ENCODE measurements at places on chromosomes 2 and 18.

DNA sequence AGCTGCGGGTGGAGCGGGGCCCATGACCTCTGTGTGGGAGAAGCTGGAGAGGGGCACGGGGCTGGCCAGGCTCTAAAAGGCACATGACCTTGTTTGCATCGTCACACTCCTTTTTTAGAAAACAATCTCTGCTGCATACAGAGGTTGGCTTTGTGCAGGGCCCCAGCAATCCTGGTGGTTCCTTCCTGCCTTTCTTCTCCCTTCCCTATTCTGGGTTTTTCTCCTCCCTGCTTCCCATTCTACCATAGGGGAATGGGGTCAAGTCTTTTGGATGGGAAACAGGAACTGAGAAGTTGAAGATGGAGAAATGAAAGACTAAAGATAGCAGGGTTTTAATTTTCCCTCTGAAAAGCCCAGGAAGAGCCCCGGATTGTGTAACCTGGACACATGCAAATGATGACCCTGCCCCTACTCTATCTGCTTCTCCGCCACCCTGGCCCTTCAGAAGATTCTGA, 53.9 kb downstream of the ASAP2 start:
- no peak for DNase-seq

- no peak for DNase-seq
These were observed 89.7 kb downstream of the EIPR1 start for GRCh38 chr2:3287896-3288295.

DNA sequence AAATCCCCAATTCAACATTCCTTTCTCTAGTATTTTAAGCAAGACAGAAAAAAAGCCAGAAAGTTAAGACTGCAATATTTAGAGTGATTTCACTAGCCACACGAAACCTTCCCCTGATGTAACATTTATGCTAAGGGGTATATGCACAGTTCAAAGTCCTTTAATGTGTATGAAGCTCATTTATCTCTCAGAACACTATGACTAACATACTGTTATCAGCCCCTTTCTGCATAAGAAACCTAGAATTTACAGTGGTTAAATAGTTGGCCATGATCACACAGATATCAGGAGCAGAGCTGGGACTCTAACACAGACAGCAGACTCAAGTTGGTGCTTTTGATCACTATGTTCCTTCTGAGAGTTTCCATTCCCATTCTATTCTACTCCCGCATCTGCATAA, 185.5 kb downstream of the CDH2 start:
- no peak for DNase-seq

GRCh38 chr2:232525791-232526371, at the start of gene CHRND:
Gene CHRND (plus strand): TSS chr2:232526160. CDS start chr2:232526216, 56 bp downstream.
- no peak for DNase-seq

DNA sequence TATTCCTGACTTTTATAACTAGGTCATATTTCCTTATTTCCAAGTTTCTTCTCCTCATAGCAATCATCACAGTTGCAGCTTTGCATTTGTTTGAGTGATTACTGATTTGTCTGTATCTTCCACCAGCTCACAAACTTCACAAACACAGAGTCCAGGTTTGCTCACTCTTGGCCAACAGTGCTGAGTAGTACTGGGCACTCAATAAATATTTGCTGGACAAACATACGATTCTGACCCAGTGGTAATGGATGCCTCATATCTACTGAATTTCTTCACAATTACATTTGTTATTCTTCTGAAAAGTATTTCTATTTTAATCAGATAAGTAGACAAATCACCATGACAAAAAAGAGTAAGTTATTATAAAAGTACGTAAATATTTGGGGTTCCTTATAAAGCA, 516.3 kb downstream of the TDRD15 start:
- no peak for DNase-seq

DNA sequence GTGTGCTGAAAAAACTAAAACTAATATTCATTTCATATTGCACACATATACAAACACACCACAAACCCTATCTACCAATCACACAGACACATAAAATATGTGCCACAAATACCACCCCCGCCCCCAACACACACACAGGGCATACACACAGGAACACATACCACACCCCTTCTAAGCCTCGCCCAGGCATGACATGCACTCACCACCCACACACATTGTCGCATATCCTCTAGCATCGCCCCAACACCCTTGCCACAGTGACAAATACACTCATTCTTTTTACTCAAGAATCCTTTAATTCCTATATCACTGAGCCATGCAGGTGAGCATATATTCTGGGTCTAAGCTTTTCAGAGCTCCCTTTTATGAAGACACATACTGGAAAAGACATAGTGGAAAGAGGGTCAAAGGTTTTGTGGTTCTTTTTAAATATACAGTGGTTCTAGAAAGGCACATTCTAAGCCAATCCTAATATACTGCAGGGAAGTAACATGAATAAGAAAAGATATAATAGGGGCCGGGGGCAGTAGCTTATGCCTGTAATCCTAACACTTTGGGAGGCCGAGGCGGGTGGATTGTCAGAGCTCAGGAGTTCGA, 24.5 kb upstream of the LCLAT1 start:
- peak; percentile 43 for DNase-seq

DNA sequence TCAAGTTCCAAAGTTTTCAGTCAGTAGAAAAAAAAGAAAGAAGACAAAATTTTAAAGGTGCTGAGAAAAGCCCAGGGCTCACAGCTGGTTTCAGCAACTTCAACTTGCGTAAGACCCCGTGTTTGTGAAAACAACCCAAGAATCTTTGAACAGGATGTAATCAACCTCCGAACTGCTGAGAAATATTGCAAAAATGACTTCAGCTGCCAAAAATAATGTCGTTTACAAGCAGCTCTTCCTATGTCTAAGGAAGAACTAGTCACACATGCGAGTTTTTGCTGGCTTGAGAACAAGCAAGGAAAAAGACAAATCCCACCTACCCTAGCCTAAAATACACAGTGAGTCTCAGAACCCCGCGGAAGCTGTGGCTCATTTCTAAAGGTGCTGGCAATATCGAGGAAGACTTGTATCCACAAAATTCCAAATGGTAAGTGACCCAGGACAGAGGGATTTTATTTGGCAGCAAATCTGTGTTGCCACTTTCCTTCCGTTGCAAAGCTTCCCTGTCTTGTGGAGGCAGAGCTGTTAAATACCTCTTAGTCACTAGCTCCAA, 59.8 kb upstream of the SLC8A1 start:
- DNase-seq, result no peak

DNA sequence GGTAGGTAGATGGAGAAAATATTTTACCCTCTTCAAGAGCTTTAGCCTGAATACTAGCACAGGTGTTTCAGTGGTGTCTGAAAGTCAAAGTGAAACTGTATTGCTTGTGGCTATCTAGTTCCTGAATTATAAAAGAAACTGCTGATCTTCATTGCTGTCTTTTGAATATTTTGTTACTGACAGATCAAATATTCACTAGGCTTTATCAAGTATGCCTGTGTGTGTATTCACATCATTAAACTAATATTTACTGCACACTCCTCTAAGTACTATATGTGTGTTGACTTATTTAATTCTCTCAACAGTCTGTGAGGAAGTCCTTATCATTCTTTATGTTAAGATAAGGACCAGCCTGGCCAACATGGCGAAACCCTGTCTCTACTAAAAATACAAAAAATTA, 139.6 kb downstream of the SOCS6 start:
- no peak for DNase-seq

DNA sequence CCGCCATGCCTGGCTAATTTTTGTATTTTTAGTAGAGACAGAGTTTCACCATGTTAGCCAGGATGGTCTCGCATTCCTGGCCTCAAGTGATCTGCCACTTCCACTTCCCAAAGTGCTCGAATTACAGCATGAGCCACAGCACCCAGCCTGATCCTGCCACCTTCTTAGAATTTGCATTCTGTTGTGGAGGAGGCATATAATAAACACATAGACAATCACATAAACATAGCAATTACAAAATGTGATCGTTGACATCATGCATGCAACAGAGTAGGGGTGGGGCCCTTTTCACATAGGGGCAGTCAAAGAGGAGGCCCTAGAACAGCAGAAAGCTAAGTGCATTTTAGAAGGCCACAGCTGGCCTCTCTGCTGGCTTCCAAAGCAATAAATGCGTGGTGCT, 39.9 kb upstream of the TSPYL6 start:
- no peak for DNase-seq

DNA sequence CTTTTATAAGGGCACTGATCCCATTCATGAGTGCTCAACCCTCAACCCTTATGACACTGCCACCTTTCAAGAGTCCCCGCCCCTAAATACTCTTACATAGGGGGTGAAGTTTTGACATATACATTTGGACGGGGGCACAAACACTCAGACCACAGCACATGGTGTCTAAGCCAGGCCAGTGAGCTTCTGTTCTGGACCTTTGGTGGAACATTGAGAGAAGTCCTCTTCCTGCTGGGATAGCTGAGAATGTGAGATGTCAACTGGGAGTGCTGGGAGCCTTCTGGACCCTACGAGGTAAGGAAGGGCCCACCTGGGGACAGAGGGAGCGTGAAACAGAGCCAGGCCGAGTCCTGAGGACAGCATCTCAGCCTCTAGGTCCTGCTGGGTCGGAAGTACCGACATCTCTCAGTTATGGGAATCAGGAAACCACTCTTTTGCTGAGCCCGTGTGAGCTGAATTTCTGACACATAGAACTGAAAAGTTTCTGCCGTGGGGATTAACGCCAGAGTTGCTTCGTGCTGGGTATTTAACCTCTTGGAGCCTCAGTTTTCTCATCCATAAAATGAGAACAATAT, 114.9 kb downstream of the PDCL3 start:
- DNase-seq, result no peak

DNA sequence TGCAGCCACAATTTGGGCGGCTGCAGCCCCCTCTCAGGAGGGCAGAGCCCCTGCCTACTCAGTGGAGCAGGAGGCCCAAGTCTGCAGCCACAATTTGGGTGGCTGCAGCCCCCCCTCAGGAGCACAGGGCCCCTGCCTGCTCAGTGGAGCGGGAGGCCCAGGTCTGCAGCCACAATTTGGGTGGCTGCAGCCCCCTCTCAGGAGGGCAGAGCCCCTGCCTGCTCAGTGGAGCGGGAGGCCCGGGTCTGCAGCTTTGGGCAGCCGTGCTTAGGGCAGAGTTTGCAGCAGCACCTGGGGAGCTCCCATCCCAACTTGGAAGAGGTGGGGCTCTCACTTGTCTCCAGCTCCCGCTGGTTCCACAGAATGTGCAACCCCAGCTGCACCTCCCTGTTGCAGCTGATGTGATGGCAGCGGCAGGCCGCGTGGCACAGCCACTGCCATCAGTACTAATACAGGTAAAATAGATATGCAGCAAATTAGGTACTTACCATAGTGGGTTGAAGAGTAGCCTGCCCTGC, 99.4 kb downstream of the TWIST2 start:
- DNase-seq, result no peak

GRCh38 chr2:219155054-219155644, 5.5 kb downstream of the NHEJ1 start:
- no peak for DNase-seq
